ENCODE measurements at places on chromosomes 4 and X. TPM values are rescaled to one million over a fixed set of nuclear protein-coding genes. Genes with fewer than 3 reads are reported as not detected.

DNA sequence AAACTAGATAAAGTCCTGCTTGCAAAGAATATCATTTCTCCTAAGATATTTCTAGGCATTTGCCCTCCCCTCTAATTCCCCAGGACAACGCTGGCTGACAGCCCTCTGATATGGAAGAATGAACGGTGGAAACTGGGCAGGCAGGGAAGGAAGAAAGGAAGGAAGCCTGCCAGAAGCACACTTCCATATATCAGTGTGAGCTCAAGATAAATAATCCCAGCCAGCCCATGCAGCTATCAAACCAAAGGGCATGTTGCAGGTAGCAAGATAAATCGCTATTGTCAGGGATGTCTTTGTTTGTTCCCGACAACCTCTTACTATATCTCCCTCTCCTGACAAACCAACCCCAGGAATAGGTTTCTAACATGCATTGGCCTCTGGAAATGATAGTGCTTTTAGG is 412.8 kb downstream of the HNRNPD start:
- no peak for DNase-seq

GRCh38 chrX:112609631-112610030 is 70.1 kb downstream of the LHFPL1 start:
- no peak for DNase-seq

- DNase-seq, result no peak
Measured at GRCh38 chr4:8291701-8292477, 22.3 kb downstream of the HTRA3 start.

The UGT2B11 gene
- not detected for polyA plus RNA-seq

The UGT2B15 gene
- not detected for polyA plus RNA-seq

DNA sequence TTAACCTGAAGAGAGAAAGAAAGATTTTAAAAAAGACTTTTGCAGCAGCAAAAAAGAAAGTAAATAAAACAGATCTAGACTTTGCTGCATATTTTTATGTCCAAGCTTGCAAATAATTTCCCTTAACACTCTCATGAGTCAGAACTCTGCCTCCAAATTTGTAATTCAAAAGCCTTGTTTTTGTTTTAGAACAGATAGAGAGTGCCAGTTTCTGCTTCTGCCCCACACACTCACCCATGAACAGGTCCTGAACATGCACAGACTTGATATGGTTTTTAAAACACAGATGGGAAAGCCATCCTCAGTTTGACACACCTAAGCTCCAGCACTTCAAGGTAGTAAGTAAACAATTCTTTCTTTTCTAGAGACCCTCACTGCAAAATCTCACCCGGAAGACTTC is 39.7 kb upstream of the VCX3B start:
- DNase-seq, result no peak

The SLC6A14 gene
- not detected for polyA plus RNA-seq

GRCh38 chr4:69075061-69075792 is 21.0 kb upstream of the UGT2B7 start:
- DNase-seq, result no peak

GRCh38 chr4:139986689-139987501 is 167.1 kb downstream of the MAML3 start:
- no peak for DNase-seq

The IL3RA gene
- polyA plus RNA-seq, result 4.7 TPM

DNA sequence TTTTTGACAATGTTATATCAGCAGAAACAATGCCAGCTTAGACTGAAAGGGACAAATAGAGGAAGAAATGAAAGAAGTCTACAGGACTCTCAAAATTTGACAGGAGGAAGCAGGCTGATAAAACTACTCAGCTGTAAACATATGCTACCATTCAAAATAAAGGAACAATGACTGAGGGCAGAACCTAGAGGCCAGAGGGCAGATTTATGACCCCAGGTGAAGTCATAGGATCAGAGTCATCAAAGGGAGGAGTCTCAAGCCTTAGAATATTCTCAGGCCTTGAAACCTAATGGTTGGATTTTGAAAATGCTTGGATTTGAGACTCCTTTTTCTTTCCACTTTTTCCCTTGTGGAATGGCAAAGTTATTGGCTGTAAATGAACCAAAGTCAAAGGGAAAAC is 17.0 kb upstream of the SYTL5 start:
- DNase-seq, result no peak

The FNIP2 gene
- polyA plus RNA-seq, result 6.1 TPM

The CACNA1F gene
- 0.32 TPM for polyA plus RNA-seq

GRCh38 chr4:113657586-113658233 is 103.8 kb downstream of the CAMK2D start:
- no peak for DNase-seq

The NXF2B gene
- not detected for polyA plus RNA-seq

GRCh38 chr4:165207016-165207430 is 338 bp upstream of the KLHL2 start:
- DNase-seq, result no peak

- no peak for DNase-seq
Measured at GRCh38 chr4:62448911-62449310, 1248.8 kb downstream of the ADGRL3 start.

The ATP6AP2 gene
- polyA plus RNA-seq, result 82.0 TPM

- DNase-seq, result no peak
Measured at GRCh38 chr4:168907119-168907698, 102.8 kb downstream of the CBR4 start.

The PDCL2 gene
- not detected for polyA plus RNA-seq

DNA sequence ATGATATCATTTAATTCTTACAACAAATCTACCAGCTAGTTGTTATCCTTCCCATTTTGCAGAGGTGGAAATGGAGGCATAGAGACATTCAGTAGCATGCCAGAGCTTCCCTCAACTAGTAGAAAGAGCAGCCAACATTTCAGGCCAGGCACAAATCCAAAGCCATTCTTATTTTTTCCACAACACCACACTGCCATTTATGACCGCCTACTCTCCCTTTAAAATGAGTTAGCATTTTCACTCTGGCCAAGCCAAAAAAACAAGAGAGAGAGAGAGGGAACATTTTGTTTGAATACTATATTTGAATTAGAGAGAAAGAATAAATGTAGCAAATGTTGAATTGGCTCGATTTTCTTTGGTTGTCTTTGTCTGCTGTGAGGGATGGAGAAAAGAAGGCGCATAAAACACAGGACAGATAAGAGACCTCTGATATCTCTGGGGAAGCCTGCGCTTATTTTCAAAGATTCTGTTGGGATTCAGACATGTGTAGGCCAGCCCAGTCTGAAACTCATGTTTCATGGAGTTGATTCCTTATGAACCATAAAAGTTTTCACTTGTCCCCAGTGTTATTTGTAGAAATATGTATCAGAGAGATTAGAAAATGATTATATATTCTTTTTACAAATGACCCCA is 265.7 kb downstream of the RAB28 start:
- DNase-seq, result peak; percentile 22

DNA sequence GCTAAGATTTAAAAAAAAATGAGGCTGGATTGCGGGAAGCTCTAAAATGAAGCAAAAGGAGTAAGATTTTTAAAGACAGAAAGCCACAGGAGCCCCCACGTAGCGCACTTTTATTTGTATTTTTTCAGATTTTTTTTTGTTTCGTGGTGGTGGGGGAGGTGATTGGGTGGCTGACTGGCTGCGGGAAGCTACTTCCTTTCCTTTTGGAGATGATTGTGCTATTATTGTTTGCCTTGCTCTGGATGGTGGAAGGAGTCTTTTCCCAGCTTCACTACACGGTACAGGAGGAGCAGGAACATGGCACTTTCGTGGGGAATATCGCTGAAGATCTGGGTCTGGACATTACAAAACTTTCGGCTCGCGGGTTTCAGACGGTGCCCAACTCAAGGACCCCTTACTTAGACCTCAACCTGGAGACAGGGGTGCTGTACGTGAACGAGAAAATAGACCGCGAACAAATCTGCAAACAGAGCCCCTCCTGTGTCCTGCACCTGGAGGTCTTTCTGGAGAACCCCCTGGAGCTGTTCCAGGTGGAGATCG is 908 bp downstream of the PCDH10 start:
- no peak for DNase-seq

GRCh38 chr4:147351083-147351787 is 129.7 kb upstream of the EDNRA start:
- DNase-seq, result no peak

GRCh38 chrX:47584714-47585113 is 2.5 kb downstream of the TIMP1 start:
- no peak for DNase-seq

DNA sequence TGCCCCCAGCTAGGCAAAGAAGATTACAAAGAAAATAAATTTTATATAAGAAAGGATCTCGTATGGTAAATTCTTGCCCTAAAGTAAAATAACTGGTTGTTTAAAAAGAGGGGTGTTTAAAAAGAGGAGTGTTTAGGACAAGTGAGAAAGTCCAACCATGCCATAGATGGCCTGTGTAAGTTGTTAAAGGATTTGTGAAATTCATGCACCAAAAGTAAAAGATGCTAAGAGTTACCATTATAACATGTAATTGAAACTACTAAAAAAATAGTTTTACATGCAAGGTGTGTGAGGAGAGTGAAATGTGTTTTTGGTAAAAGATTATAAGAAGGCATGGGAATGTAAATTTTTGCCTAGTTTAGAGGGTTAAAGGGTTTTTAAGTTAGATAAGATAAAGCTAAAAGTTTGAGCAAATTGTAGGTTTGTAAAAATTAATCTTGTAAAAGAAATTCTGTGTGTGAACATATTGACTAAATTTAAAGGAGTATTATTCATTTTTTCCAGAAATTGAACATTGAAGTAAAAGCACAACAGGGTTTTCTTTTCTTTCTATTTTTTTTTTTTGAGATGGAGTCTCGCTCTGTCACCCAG is 20.1 kb downstream of the HTT-AS start:
- no peak for DNase-seq

The ASB12 gene
- polyA plus RNA-seq, result 0.46 TPM

DNA sequence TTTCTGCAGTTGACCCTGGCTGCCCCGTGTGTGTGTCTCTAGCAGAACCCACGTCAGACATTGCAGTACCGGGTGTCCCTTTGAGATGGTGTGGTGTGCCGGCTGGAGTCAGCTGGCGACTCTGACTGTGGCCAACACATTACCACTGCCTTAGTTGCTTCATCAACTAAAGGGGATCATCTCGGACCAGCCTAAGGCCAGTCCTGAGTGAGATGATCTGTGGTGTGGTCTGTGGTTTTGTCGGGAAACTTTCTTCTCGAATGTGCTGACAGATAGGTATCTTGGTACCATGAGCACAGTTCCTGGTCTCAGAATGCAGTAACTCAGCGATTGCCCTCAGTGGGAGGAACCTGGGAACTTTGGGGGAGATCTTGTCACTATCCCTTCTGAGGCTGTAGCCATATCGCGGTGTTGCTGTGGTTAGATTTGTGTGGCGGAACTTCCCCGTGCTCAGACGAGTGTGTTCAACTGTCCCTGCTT is 15.8 kb downstream of the TBC1D14 start:
- DNase-seq, result no peak

DNA sequence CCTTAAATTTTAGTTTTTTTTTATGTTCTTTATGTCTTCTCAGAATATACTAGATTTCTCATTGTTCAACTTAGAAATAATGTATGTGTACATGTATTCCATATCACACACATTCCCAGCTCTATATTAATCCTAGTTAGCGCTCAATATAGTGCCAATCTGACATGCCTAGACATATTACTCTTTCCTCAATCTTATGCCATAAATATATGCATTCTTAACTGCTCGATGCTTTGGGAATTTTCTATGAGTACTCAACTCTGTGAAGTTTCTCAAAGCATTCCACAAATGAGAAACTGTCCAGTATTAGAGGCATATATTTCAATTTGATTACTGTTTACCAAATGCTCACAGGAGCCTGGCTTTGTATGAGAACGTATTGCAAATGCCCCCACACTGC is 231.2 kb upstream of the VEGFC start:
- no peak for DNase-seq

The RAI2 gene
- 43.6 TPM for polyA plus RNA-seq

The GPC3 gene
- 91.8 TPM for polyA plus RNA-seq

GRCh38 chrX:49257846-49258748 is 6.4 kb downstream of the FOXP3 start:
- no peak for DNase-seq

The TDO2 gene
- polyA plus RNA-seq, result 0.08 TPM

- no peak for DNase-seq
Measured at GRCh38 chr4:147923381-147923780, 191.5 kb downstream of the ARHGAP10 start.

DNA sequence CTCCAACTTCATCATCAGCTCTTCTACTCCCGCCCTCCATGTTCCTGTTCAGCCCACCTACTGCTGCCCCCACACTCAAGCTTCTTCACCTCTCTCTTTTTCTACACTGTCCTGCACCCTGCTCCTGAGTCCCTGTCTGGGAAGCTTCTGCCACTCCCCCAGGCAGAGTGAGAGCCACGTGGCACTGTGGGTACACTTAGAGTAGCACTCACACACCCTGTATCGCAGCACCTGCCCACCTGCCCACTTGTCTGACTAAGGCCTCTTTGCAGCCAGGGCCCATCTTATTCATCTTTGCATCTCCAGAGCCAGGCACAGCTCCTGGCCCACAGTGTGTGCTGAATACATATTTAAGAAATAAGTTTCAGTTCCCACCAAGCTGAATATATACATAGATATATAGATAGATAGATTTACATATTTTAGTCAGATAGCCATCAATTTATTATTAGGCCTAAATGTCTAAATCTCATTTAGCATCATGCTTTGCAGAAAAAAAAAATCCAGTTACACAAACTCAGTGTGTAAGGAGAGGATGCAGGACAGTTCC is 24.9 kb downstream of the CCDC149 start:
- no peak for DNase-seq

The PITX2 gene
- polyA plus RNA-seq, result not detected

The SMIM31 gene
- not detected for polyA plus RNA-seq

- no peak for DNase-seq
Measured at GRCh38 chrX:141375011-141375760, 132.9 kb upstream of the SPANXC start.

DNA sequence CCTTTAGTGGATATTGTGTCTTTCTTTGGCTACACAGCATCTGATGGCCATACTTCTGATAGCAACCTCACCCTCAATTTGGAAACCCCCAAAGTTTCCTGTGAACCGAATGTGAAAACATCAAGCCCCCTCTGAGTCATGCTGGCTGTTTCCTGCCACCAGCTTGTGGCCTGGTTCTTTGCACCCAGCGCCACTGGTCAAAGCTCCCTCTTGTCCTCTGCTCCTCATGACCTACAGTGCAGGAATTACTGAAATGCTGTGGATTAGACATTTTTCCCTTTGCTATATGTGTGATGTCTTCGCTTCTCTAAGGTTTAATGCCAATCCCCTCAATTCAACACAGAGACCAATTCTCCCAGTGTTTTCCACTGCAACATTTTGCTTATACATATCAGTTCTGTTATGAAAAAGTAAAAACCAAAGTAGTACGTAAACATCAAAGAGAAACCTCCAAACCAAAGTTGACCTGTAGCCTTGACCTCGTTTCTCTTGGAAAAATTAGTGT is 224.0 kb upstream of the TENM3 start:
- no peak for DNase-seq

- DNase-seq, result no peak
Measured at GRCh38 chrX:3465017-3465416, 118.6 kb upstream of the MXRA5 start.

The RBM3 gene
- polyA plus RNA-seq, result 139 TPM

The ATP2B3 gene
- 0.01 TPM for polyA plus RNA-seq
